ENCODE measurements at places on chromosomes 4 and X.

DNA sequence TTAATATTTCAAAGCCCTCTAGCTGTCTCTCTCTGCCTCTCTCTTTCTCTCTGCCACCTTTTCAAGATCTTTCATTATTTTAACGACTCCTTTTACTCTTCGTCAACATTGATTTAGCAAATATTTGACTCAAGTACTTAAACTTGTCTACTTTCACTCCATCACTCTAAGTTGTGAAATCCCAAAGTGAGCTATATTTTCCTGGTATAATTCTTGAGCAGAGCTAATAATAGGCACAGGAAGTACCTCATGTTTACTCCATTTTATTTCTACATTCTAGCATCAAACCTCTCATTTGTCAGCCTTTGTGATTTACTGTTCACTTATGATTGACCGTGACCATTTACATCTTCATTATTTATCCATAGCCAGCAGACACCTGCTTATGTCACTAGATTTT, 482.5 kb downstream of the RPA4 start:
- no peak for DNase-seq

DNA sequence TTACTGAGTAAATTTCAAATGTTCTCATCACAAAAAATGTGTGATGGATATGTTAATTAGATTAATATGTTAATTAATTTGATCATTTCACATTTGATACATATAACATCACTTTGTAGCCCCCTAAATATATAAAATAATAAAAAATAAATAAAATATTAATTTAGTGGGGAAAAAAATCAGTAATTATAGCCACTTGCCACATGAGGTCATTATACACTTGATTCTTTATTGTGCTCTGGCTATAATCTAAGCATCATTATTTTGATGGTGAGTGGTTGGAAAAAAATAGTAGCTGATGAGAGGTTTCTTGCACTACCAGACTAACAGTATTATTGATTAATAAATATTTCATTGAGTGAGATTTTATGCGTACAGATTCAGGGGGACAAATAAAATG, 57.4 kb downstream of the DCK start:
- peak; percentile 6 for DNase-seq

DNA sequence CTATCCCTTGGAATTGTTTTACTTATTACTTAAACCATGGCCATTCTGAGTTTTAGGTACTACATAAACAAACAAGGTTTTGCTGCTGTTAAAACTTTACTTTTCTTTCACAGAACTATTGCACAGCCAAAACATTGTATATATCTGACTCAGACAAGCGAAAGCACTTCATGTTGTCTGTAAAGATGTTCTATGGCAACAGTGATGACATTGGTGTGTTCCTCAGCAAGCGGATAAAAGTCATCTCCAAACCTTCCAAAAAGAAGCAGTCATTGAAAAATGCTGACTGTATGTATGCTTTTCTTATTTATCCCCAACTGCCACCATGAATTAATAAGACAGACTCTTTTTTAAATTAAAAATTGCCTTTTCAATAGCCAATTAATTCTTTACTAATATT, 69.8 kb downstream of the CCKAR start:
- DNase-seq: peak; percentile 57

DNA sequence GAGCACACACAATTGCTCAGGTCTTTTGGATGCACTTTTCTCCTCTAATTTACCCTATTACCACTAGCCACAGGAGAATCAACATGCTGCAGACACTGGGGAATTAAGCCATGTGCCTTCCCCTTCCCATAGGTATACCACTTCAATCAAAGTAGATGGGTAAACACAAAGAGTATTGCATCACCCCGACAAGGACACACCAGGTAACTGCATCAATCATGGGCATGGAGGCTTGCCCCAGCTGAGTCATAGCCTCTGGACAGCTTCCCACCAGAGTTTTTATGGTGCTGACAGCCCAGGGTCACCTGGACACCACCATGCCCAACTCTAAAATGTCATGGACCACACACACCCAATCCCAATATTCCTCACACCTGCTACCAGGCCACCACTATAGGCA, 197.2 kb upstream of the AR start:
- no peak for DNase-seq

- DNase-seq: no peak
These were observed 136.5 kb upstream of the AADAT start for GRCh38 chr4:170226288-170226687.

DNA sequence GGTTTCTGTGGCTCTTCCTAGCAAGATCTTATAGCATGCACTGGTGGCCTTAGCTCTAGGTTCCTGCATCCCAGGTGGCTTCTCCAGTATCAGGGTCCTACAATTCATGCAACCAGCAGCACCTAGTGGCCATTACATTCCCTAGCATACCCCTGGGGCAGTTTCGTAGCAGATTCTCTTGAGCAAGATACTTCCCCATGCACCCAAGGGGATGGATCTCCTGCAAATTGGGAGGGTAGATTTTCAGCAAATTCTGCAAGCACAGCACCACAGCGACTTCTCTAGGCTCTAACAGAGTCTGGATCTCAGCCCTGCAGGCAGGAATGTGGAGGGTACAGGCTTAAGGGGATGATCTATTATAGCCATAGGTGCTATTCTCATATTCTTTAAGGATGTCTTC, 13.1 kb upstream of the SLC9B1 start:
- DNase-seq: peak; percentile 43

DNA sequence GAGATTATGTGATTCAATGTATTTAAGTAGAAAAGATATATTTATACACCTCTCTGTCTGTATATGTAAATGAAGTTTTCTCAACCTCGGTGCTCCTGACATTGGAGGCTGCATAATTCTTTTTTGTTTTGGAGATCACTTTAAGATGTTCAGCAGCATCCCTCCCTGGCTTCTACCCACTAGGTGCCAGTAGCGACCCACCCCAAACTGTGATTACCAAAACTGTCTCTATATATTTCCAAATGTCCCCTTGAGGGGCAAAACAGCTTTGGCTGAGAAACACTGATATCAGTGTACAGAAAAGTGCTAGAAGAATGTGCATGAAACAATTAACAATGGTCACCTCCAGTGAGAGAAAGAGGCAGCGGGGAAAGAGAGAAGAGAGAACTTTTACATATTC, 51.2 kb downstream of the DCX start:
- no peak for DNase-seq

- DNase-seq: no peak
These were observed 16.8 kb downstream of the REPS2 start for GRCh38 chrX:16963216-16963615.

DNA sequence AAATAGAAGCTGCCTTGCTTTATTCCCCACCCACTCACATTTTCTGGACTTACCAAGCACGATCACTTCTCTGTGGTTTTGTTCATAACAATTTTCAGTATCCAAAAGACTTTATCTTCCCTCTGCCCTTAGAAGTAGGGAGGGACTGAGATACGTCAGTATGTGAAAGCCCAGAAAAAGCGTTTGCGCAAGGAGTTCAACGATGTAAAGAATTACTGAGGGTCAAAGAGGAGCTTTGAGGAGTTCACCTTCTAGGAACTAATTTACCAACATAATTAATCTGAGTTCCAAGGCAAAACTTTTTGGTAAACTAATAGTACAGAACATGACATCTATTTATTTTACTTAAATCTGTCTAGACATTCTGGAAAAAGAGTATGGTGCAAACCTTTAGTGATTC, 84.6 kb downstream of the MBNL3 start:
- DNase-seq: no peak

DNA sequence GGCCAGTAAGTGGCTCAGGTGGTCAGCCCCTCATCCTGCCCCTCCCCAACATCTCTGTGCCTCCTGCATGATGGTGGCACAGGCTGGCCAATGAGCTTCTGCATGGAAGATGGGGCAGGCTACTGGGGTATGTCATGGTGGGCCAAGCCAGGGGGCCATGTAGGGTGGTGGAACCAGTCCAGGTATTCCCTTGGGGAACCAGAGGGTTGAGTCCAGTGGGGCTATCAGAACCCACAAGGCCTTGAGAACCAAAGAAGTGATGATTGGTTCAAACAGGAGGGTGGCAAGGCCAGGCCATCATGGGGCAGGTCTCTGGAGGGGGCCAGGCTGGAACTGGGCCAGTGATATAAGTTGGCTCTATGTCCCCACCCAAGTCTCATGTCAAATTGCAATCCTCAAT, 18.8 kb upstream of the PPP2R2C start:
- no peak for DNase-seq

DNA sequence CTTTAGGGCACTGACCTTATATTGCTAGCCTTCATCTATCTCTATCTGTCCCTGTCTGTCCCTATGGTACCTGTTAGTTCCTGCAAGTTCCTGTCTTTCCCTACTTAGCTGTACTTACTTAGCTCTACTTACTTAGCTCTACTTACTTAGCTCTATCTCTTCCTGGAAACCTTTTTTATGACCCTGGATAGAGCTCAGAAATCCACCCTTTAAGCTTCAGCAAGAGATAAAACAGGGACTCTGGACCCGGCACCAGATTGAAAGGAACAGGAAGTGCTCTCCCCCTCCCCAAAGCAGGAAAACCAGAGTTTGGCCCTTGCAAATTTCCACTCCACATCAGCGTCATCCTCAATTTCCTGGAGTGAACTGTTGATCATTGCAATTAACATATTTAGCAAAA, 12.3 kb upstream of the IL9R start:
- DNase-seq: no peak

GRCh38 chr4:143019351-143019750, 165.4 kb upstream of the USP38 start:
- no peak for DNase-seq

GRCh38 chrX:148024425-148025148, 43.5 kb downstream of the FMR1NB start:
- no peak for DNase-seq

DNA sequence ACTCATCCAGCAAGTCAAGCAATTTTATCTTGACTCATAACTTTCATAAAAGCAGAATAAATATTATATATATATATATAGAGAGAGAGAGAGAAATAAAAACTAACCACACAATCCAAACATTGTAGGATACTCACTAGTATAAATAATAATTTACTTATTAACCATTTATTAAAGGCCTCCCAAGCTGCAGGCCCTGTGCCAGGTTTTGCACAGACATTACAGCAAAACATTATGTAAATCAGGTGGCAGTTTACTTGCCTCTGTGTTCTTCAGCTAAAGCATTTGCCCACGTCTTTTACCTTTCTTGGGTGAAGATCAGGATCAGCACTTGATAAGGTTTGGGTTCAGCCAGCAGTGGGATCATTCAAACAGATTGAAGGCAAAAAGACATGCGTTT, 75.6 kb downstream of the CLDN22 start:
- no peak for DNase-seq

DNA sequence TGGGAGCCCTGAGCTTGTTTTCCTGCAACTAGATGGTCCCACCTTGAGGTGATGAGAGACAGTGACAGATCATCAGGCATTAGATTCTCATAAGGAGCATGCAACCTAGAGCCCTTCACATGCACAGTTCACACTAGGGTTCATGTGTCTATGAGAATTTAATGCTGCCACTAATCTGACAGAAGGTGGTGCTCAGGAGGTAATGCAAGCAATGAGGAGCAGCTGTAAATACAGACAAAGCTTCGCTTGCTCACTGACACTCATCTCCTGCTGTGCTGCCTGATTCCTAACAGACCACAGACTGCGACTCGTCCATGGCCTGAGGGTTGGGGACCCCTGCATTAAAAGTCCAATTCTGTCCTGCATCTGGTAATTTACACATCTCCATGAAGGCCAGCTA, 141.6 kb downstream of the KCNIP4 start:
- DNase-seq: peak; percentile 26

DNA sequence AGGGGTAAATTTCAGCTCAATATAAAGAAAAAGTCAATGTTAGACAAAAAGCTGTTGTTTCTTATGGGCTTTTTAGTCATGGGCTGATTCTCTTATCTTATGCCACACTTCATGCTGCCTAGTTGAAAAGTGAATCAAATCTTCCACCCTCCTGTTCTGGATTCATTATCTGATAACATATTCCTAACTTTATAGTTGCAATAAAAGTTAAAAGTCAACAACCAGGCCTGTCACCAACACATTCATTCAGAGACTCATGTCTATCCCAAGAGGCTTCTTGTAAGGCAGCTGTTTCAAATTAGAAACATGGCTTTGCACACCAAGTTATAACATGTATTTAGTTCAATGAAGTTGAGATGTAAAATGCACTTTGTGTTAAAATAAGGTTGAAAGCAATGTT, 243.8 kb downstream of the ADAMTS3 start:
- DNase-seq: peak; percentile 32

GRCh38 chrX:20037186-20037585, 46.3 kb upstream of the BCLAF3 start:
- DNase-seq: no peak

DNA sequence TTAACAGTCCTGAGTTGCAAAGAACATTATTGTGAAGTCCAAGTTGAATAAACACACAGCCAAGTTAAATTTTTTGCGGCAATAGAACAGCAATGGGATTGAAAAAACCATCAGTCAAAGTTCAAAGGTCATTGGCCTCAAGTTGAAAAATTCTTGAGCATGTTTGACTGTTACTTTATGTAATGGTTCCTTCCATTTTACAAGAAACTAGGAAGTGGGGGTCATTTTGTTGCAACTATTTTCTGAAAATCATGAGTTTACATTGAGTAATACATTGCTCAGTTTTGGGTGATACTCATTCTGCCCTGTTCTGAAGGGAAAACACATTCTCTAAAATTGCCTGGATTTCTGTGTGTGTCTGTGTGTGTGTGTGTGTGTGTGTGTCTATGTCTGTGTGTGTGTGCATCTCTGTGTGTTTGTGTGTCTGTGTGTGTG, 5.2 kb upstream of the IRF2 start:
- no peak for DNase-seq

- no peak for DNase-seq
These were observed 82.8 kb upstream of the CTSO start for GRCh38 chr4:156036496-156036895.

GRCh38 chrX:50635817-50636365, 165.3 kb upstream of the DGKK start:
- DNase-seq: no peak

DNA sequence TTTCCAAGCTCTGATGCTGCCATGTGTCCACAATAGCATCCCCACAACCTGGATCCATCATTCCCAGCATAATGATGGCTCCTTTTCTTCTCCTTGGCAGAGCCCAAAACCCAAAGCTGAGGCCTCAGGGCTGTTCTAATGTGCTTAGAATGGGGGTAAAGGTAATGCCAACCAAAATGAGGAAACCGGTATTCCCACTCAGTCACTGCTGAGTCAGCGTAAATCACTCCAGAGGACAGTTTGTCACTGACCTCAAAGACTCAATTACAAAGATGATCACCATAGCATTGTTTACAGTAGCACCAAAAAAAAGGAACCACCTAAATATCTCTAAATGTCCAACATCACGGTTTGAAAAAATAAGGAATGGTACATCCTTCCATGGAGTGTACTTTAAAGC, 41.2 kb downstream of the OTOP1 start:
- DNase-seq: no peak

- no peak for DNase-seq
These were observed 148.7 kb downstream of the AFAP1 start for GRCh38 chr4:7790999-7791398.

- peak; percentile 7 for DNase-seq
These were observed 607.9 kb downstream of the GLUD2 start for GRCh38 chrX:121655276-121655675.

DNA sequence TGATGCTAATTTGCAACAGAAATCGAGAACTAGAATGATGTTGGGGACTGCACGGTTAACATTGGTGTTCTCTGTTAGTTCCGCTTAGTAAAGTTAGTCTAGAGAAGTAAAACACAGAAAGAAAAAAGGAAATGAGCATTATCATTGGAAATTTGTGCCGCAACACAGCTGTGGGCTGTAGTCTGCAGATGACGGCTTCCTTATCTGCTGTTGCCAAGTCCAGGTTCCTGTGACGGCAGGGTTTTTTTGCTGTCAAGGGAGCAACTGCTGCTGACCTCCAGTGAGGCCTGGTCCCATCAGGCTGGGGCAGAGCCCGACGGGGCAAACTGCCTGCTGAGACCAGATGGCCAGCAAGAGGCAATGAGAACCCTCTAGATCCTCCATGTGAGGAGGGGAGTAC, 38.9 kb upstream of the PHEX start:
- no peak for DNase-seq
